Thymus (tissue), 14 donors: ENCODE measurements at places on chromosomes 1 and 21. TPM values are rescaled to one million over a fixed set of nuclear protein-coding genes. Genes with fewer than 3 reads are reported as not detected.

HSD3B2 gene
- 0.42 TPM for total RNA-seq

FBXO28 gene
- total RNA-seq, result 19.6 TPM

IQGAP3 gene
- 2.5 TPM for total RNA-seq

C1orf94 gene
- total RNA-seq, result not detected

USH2A gene
- 0.09 TPM for total RNA-seq

EPHA8 gene
- total RNA-seq, result not detected

TP73 gene
- total RNA-seq, result 2.6 TPM

PGLYRP3 gene
- total RNA-seq, result 0.14 TPM

LIPI gene
- total RNA-seq, result not detected

FLG2 gene
- 0.05 TPM for total RNA-seq

ERI3 gene
- total RNA-seq, result 42.4 TPM

S100A7A gene
- not detected for total RNA-seq

SLC25A34 gene
- 0.42 TPM for total RNA-seq

DNA sequence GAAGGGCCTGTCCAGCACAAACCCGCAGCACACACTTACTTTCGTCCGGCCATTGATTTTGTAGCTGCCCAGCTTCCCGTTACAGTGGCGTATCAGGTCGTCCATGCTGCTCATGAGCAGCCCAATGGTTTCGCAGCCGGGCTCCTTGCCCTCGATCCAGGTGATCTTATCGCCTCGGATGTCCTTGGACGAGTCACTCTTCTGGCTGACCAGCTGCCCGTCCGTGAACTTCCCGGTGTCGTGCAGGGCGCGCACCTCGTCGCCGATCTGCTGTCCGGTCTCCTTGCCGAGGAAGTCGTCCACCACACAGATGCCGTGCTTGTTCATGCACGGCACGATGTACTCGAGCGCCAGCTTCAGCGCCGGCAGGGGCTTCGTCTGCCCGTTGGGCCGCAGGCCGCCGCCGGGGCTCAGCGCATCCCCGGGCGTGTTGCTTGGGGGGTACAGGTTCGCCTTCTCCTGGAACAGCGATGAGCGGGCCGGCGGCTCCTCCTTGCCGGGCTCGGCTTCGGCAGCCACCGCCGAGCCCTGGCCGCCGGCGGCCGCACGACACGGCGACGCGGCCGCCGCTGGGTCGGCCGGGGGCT is 1.0 kb downstream of the EGLN1 start:
- H3K27ac ChIP-seq, result peak overlapping the region; percentile 53
- peaks cover 22% of the 10 kb centered on the region for H3K4me1 ChIP-seq
- H3K4me3 ChIP-seq, result peak overlapping the region; percentile 55
- H3K27me3 ChIP-seq, result peaks cover 9% of the 10 kb centered on the region
- H3K36me3 ChIP-seq, result no peaks in the 10 kb centered on the region

DNA sequence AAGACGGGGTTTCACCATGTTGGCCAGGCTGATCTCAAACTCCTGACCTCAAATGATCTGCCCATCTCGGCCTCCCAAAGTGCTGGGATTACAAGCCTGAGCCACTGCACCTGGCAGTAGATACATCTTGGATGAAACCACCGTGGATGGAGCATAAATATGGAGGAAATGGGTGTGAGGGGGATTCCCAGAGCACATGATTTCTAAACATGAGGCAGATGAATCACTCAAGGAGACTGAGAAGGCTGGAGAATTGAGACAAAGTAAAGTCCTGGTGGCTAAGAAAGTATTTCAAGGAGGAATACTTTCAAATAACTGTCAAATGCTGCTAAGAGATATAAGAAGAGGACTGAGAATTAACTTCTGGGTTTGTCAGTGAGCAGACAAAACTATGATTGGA is 5.4 kb upstream of the PGBD5 start:
- H3K36me3 ChIP-seq, result no peaks in the 10 kb centered on the region
- no peak overlapping the region for H3K4me3 ChIP-seq
- peaks cover 17% of the 10 kb centered on the region for H3K27me3 ChIP-seq
- no peak for DNase-seq

DNA sequence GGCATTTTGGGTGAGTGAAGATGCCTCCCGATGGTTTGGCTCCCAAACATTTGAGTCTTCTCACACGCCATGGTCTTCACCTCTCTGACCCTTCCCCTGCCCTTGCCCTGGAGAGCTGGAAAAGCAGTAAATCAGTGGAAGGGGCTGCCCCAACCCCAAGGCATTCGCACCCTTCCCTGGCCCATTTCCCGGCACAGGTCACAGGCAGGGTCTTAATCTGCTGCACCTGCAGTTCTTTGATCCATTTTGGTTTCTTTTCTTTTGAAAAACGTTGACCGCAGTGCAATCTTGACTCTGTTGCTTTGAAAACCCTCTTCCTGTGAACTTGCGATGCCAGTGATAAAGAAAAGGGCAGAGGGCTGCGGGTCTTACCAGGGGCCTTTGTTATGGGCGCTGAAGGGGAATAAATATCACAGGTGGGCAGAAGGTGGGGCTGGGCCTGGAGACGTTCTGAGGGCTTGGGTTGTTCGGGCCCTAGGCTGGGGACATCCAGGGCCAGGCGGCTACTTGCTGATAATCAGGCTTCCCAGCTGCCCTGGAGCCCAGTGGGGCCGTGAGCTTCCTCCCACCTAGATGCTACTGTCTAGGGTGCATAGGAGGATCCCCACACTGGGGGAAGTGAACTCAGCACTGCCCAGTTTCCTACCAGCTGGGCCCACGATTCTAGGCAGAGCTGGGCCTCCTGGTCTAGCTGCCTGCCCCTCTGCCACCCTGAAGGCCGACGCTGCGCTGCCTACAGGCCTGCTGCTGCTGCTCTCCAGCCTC is 38.6 kb upstream of the EPS8L3 start:
- no peaks in the 10 kb centered on the region for H3K27me3 ChIP-seq
- DNase-seq, result peak; percentile 64
- H3K4me1 ChIP-seq, result peaks cover 37% of the 10 kb centered on the region
- no peaks in the 10 kb centered on the region for H3K36me3 ChIP-seq
- H3K4me3 ChIP-seq, result no peak overlapping the region

DNA sequence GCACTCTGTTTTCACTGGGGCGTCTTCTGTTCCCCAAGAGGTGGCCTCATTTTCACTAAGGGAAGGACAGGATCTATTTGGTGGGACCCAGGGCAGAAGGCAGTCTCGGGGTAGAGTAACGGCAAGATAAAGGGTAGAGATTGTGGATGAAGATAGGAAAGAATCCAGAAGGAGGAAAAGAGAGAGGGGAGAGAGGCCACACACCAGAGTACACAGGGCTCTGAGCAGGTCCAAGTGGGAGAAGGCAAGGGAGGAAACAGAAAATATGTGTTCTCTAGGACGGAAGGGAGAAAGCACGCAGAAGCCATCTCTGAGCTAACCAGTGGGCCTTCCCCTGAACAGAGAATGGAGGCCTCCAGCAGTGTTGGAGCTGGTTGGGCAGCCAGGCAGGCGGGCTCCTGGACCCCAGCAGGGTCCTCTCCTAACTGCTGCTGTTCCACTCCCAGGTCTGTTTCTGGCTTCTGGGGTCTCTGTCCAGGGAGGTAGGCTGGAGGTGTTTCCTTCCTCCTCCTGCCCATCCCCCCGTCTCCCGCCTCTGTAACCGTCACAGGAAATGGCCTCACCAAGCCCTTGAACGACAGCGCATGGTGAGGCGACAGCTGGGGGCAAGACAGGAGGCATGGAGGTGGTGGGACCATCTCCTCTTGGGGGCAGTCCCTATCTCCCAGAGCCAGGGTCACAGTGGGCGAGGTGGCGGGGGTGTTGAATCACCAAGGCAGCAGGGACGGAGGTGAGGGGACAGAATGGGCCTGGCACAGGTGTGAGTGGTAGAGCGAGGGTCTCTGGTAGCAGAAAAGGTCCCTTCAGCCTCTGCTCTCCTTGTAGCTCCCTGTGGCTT is 649 bp downstream of the PTPN7 start:
- H3K4me1 ChIP-seq, result peaks cover 66% of the 10 kb centered on the region
- peak overlapping the region; percentile 98 for H3K27ac ChIP-seq
- no peak for DNase-seq
- H3K4me3 ChIP-seq, result peak overlapping the region; percentile 96

GRCh38 chr1:239868058-239868832 is 223.4 kb upstream of the FMN2 start:
- H3K27ac ChIP-seq, result no peak overlapping the region
- H3K4me1 ChIP-seq, result no peaks in the 10 kb centered on the region
- no peaks in the 10 kb centered on the region for H3K27me3 ChIP-seq
- H3K36me3 ChIP-seq, result no peaks in the 10 kb centered on the region
- DNase-seq, result no peak

DNA sequence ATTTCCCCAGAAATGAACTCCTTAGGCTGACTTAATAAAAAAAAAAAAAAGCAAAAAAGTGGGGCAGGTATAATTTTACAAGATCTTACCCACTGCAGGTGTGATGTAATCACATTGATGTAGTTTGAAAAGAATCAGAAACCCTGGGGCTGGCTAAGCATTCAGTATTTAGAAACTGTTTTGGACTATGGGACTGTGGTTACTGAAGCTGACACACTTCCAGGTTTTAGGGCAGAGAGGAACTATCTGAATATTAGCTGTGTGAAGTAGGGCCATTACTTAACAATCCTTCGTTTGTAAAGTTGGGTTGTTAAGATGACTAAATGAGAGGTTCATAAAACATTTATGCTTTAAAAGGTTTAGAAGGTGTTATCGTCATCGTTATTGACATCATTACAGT is 165.3 kb downstream of the FASLG start:
- no peaks in the 10 kb centered on the region for H3K27me3 ChIP-seq
- DNase-seq, result no peak
- no peak overlapping the region for H3K27ac ChIP-seq
- no peak overlapping the region for H3K4me3 ChIP-seq
- H3K36me3 ChIP-seq, result no peaks in the 10 kb centered on the region

GRCh38 chr1:235597867-235598553 is 51.6 kb downstream of the GNG4 start:
- no peaks in the 10 kb centered on the region for H3K36me3 ChIP-seq
- no peak overlapping the region for H3K27ac ChIP-seq
- no peaks in the 10 kb centered on the region for H3K27me3 ChIP-seq
- DNase-seq, result no peak

- no peak for DNase-seq
- no peak overlapping the region for H3K4me3 ChIP-seq
- no peaks in the 10 kb centered on the region for H3K27me3 ChIP-seq
- no peaks in the 10 kb centered on the region for H3K36me3 ChIP-seq
- no peak overlapping the region for H3K27ac ChIP-seq
- no peaks in the 10 kb centered on the region for H3K4me1 ChIP-seq
Observed at GRCh38 chr1:118948351-118948750, 39.8 kb downstream of the TBX15 start.

GRCh38 chr1:81471255-81471654 is 329.5 kb upstream of the ADGRL2 start:
- no peaks in the 10 kb centered on the region for H3K27me3 ChIP-seq
- no peaks in the 10 kb centered on the region for H3K36me3 ChIP-seq
- no peak overlapping the region for H3K27ac ChIP-seq
- H3K4me3 ChIP-seq, result no peak overlapping the region

- no peak overlapping the region for H3K27ac ChIP-seq
- peak; percentile 42 for DNase-seq
- H3K27me3 ChIP-seq, result no peaks in the 10 kb centered on the region
- no peak overlapping the region for H3K4me3 ChIP-seq
- H3K4me1 ChIP-seq, result no peaks in the 10 kb centered on the region
- no peaks in the 10 kb centered on the region for H3K36me3 ChIP-seq
Observed at GRCh38 chr1:171188388-171189266, 3.5 kb downstream of the FMO2 start.

GRCh38 chr1:203116091-203116820 is 11.3 kb upstream of the ADORA1 start:
- H3K27ac ChIP-seq, result no peak overlapping the region
- no peak overlapping the region for H3K4me3 ChIP-seq
- no peaks in the 10 kb centered on the region for H3K4me1 ChIP-seq
- H3K36me3 ChIP-seq, result no peaks in the 10 kb centered on the region

GRCh38 chr1:230561570-230561969 is 80.7 kb upstream of the COG2 start:
- H3K27me3 ChIP-seq, result no peaks in the 10 kb centered on the region
- no peak for DNase-seq
- H3K36me3 ChIP-seq, result no peaks in the 10 kb centered on the region
- H3K4me3 ChIP-seq, result no peak overlapping the region

GRCh38 chr1:24315391-24315790 is 3.8 kb upstream of the GRHL3 start:
- no peaks in the 10 kb centered on the region for H3K4me1 ChIP-seq
- H3K27ac ChIP-seq, result no peak overlapping the region
- H3K36me3 ChIP-seq, result no peaks in the 10 kb centered on the region
- no peak for DNase-seq
- peaks cover 43% of the 10 kb centered on the region for H3K27me3 ChIP-seq

DNA sequence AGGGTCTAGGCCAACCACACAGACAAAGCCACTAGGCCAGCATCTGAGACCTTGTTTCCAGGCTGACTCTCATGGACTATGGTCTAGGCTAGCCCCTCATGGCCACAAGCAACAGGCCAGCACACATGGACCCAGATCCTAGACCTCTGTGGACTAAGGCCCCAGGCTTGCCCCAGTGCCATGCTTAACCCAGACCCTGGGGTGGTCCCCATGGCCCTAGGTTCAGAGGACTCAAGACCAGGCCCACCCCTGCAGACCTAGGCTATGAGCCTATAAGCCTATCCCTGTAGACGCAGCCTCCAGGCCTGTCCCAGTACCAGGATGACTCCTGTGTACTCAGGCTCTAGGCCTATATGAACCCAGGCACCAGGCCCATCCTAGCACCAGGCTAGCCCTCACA is 1.9 kb upstream of the OR14A2 start:
- no peak overlapping the region for H3K4me3 ChIP-seq
- no peaks in the 10 kb centered on the region for H3K4me1 ChIP-seq
- H3K27me3 ChIP-seq, result no peaks in the 10 kb centered on the region
- H3K27ac ChIP-seq, result no peak overlapping the region
- no peaks in the 10 kb centered on the region for H3K36me3 ChIP-seq
- DNase-seq, result no peak
